ENCODE measurements at places on chromosomes 6 and 20.

DNA sequence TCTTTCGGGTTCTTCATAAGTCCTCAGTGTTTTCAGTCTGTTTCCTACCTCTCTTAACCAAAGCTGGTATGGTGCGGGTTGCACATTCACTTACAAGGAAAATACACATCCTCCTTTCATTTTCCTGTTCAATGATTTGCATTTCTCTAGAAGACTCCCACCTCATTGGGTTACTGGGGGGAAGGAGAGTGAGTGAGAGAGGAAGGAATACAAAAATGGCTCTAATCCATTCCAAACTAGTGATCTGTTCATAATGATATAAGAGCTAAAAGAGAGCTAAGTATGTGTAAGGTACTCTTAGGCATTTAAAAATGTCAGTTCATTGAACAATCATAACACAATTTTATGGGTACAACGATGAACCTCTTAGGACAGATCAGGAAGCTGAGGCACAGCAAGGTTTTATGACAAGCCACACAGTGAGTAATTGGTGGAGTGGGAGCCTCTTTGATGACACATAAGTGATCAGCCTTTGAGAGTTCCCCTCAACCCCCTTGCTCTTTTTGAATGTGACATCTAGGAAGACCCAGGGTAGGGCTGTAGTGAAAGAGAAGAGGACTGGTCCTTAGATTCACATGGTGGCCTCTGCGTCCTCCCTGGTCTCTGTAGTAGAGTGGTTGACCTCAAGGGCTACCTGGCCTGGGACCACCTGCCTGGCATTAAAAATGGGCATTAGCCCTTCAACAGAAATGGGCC is 328.4 kb upstream of the SOX4 start:
- DNase-seq, result no peak

GRCh38 chr6:18240230-18240629 is 24.1 kb downstream of the DEK start:
- no peak for DNase-seq

GRCh38 chr6:49841424-49841823 is 24.9 kb downstream of the CRISP1 start:
- DNase-seq, result no peak

DNA sequence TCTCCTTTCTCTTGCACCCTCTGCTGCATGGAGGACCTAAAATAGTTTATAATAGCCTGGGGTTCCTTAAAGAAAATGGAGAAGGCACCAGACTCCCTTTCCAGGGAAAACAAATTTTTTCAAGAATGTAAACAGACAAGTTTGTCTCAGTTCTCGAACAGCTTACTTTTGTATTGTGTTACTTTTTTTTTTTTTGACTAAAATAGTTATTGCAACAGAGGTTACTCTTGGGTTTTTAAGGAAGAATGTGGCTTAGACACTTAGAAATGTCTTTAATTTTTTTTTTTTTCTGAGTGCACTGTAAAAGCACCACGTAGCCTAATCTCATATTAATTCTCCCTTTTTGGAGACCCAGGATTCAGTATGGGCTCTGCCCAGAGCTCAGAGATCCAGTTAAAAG is 148.7 kb upstream of the CARMIL1 start:
- DNase-seq, result no peak

DNA sequence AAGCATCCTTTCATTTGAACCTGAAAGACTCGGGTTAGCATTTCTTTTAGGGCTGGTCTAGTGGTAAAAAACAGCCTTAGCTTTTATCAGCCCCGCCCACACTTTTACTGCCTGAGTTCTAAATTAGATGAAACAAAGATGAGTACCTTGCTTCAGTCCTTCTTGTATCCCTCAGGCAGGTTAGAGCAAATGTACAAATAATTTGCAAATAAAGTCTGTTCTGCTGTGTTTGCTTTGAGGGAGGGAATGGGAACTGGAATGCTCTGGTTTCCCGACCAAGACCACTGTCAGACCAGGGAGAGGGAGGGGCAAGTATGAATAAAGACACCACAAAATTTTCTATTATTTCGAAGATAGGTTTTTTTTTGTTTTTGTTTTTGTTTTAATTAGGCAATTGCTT is 85.5 kb upstream of the FLRT3 start:
- no peak for DNase-seq

GRCh38 chr6:18100296-18100695 is 22.2 kb downstream of the NHLRC1 start:
- no peak for DNase-seq

DNA sequence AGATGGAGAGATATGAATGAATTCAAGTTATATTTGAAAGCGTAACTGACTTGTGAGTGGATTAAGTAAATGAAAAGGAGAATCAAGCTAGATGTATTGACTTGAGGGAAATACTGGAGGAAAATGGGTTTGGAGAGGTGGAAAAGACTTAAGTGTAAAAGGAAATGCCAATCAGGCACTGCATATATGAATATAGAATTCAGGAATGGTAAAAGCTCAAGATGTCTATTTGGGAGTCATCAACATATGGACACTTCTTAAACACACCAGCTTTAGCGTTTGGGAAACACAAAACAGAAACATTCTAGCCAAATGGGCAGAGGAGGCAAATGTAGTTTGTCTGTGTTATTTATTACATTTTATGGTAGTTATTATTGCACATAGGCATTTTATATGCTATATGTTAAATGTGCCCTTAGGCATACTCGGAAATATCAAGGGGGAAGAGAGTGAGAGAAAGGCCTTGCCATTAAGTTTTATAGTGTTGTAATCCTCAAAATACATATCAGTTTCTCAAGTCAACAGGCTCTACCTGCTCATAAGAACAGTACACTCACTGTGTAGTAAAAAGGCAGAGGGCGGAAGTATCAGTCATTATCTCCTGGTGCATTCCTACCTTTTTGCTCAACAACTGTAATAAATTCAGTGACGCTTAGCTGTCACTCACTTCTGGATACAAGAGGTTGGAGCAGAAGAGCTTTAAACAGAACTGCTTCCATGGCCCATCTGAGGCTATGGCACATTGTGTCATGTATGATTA is 33.7 kb upstream of the ME1 start:
- DNase-seq, result no peak

GRCh38 chr6:167404385-167405049 is 79.6 kb downstream of the TTLL2 start:
- no peak for DNase-seq

DNA sequence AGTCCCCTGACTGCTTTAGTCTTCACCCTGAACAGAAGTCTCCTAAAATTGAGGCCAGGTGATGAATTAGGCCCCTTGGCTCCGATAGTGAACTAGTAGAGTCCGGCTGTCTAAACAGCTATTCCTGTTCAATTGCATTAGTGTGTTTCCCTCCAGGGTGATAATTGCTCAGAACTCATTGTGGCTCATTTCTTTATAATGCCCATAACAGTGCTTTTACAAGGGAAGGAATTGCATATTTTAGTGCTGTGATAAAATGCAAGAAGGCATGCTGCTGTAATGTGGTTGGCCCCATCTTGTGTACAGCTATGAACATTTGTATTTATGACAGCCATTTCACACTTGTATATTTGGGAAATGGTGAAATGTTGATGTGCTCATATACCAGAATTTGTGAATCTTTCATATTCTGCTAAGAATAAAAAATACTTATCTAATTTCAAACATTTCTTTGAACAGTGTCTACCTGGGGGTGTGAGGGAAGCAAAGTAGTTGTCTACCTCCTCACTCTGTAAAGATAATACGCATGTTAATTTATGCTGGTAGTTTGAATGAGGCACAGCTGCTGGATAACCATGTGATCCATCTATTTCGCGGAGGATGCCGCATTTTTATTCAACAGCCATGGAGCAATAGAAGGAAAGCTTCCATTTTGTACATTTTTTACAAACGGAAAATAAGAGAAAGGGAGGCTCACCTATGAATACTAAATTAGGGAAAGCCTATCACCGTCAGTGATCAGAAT is 451.4 kb downstream of the NKAIN2 start:
- DNase-seq, result no peak

DNA sequence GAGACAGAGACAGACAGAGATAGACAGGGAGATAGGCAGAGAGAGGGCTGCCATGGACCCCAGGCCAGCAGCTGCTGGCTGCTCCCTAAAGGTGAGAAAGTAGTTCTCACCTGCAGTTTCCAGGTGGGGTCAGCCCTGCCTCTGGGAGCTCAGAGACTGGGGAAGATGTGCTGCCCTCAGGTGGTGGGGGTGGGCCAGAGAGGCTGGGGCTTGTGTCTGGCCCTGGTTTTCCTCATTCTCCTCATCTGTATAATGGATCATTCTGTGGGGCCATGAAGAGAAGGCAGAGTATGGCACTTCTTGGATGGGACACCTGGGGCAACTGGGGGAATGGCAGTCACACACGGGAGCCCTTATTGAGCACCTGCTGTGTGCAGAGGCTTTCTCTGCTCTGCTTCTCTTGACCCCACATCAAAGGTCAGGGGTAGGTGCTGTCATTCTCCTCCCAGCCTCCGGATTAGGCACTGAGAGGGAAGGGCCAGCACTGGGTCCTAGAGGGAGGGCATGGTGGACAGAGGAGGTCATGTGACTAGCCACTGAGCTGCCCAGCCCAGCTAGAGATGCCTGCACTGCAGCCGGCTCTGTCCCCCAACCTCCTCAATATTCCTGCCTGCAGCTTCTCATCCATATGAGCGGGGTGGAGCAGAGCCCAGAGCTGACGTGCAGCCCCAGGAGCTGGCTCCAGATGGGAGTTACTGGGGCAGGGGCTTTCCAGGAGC is 4.1 kb downstream of the ANGPT4 start:
- DNase-seq, result peak; percentile 4

DNA sequence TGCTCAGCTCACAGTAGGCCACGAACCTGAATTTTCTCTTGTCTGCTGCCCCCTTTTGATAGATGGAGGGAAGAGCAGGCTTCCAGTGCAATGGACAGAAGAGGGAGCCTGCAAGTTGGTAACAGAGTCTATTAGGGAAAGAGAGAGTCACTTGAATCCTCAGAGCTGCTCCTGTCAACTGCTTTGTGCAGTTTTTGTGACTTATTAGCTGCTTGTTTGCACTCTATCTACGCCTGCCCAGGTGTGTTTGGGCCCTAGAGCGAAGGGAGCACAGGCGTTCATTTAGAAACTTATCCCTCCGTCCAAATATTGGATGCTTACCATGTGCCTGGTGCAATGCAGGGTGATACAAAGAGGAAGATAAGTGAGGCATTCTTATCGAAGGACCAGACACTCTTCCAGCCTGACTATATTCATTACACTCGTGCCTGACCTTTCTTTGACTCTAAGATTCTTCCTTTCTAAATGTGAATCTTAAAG is 11.6 kb upstream of the SLC2A12 start:
- peak; percentile 56 for DNase-seq

- DNase-seq, result no peak
These were observed 116.2 kb downstream of the SCP2D1 start for GRCh38 chr20:18929800-18930199.

GRCh38 chr6:26327450-26328264 is 37.3 kb upstream of the BTN3A2 start:
- peak; percentile 58 for DNase-seq

DNA sequence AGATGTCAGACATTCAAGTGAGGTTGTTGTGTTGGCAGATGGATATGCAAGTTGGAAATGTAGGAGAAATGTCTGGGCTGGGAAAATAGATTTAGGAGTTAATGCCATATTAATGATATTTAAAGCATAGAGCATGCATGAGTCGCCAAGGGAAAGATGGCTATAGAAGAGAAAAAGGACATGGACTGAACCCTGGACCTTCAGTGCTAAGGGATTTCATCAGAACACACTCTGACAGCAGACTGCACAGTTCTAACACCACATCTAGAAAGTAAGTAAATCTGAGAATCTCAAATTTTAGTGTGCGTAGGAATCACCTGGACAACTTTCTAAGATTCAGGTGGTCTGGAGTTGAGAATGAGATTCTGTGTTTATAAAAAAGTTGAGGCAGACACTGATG is 17.3 kb upstream of the POLR1H start:
- DNase-seq, result no peak

DNA sequence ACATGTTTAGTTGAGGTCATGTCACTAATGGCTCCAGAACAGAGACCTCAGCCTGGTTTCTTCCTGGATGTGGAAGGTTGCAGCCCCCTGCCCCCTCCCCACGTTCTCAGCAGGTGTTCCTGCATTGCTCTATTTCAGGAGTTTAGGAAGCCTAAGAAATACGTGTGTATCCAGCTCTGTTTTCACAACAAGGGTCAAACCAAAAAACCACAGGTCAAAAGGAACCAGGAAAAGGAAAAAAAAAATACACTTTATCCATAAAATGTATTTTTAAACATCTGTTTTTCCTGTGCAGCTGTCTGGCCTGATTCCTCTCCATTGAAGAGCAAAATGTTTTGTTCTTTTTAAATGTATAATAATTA is 107.9 kb upstream of the PLEKHG1 start:
- DNase-seq, result no peak

DNA sequence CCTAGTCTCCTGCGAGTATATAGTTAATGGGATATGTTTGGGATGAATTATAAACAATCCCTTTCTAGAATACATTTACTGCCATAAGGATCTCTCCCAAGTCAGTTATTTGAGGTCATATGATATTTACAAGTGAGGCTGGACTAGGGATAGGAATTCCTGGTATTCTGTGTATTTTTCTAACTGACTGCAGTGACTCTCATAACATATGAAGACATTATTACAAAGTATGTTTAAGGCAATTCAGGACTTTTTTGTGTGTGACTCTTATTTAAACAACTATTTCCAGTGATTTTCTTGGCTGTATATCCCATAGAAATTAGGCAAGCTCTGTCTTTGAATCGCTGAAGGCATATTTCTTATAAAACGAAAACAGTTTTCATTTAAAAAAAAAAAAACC is 18.4 kb upstream of the TNFAIP3 start:
- no peak for DNase-seq

- DNase-seq, result no peak
These were observed 112.3 kb downstream of the MAN1A1 start for GRCh38 chr6:119237177-119237715.

- no peak for DNase-seq
These were observed 2.0 kb downstream of the LRRC1 start for GRCh38 chr6:53796791-53797190.

GRCh38 chr6:163120223-163120622 is 294.3 kb upstream of the QKI start:
- no peak for DNase-seq

DNA sequence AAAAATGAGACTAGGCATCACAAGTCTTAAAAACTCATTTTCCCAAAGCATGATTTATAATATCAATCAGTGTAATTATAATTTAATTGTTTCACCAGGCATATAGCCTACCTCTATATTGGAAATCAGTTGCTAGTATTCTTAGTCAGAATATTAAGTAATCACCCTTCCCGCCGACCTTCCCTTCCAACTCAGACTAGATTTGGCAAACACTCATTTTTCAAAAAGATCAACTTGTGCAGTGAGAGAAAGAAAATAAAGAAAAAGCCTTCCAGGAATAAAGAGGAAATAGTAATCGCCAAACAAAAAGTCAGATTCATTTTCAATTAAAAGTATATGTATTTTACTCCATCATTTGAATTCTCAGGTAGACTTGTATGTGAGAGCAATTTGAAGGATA is 1.9 kb upstream of the BMP5 start:
- no peak for DNase-seq

DNA sequence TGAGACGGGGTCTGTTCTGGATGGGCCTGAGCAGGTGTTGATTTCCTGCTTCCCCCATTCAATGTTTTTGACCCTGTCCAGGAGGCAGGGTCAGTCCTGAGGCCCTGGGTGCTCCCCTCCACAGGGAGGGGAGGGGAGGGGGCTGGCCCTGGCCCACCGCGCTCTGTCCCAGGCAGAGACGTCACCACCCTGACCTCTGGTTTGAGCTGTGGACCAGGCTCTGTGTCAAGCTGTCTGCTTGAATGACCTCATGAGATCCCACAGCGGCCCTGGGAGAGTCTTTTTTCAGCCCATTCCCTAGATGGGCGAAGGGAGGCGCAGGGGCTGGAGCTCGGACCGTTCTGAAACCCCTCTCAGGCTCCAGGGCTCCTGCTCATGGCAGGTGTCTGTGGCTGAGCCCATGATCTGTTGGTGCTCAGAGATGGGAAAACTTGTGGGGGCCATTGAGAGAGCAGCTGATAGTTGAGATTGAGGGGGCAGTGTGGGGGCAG is 8.9 kb upstream of the LKAAEAR1 start:
- DNase-seq, result no peak
